ENCODE measurements at places on chromosomes 4 and X. TPM values are rescaled to one million over a fixed set of nuclear protein-coding genes. Genes with fewer than 3 reads are reported as not detected.

DNA sequence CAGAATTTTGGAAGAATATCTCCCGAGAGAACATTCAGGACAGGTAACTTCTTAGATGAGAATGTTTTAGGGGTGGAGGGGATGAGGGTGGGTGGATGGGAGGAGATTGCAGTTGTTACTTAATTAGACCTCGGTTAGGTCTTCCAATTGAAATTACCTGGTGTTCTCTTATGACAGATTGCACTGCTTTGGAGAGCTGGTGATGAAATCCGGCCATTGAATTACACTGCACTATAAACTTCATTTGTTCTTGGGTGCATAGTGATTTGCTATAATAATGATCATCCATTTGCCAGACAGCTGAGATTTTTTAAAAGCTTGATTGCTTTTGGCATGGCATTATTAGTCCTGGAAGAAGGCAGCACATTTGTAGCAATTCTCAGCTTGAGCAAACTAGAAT is 427.6 kb downstream of the GBA3 start:
- DNase-seq = no peak

GRCh38 chr4:146833530-146833929 is 112.1 kb downstream of the TTC29 start:
- no peak for DNase-seq

- no peak for DNase-seq
These were observed 53.2 kb upstream of the ABCG2 start for GRCh38 chr4:88211473-88212252.

CTAG2 gene
- 0.61 TPM for total RNA-seq

PCYT1B gene
- total RNA-seq = 0.11 TPM

DNA sequence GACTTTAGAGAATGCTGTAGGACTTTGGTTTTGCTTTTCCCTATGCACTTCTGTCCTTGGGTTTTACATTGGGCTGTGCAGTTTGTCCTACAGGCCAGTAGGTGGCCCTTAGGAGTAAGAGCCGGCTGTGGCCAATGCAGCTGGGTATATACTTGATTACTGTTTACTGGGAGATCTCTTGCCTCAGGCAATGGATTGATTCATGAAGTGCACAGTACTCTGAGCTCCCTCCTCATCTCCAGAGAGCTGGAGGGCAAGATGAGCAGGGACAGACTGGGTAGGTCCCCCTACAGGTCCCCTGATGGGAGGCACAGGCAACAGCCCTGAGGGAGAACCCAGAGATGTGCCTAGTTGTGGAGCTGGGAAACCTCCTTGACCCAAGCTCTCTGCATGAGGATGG is 103.8 kb upstream of the QRFPR start:
- DNase-seq = no peak

Measured in heart left ventricle (tissue), 16 donors.